ENCODE measurements at places on chromosomes 3 and 15.

GRCh38 chr15:67030036-67030762 is 35.2 kb upstream of the SMAD3 start:
- DNase-seq, result no peak

DNA sequence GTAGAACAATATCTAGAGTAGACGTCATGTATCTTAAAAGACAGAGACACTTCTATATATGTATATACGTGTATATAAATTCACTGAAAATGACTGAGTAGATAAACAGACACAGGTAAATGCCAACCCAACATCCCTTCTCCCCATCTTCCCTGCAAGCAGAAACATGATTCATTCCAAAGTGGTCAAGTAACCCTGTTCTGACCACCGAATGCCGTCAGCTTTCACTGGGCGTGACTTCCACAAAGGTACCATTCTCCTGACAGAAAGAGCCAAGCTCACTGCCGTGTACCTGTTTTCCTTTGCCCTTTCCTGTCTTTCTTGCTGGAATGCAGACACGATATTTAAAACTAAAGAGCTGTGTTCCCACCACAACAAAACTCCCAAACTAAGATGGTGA is 76.7 kb downstream of the TAFA4 start:
- DNase-seq, result no peak

DNA sequence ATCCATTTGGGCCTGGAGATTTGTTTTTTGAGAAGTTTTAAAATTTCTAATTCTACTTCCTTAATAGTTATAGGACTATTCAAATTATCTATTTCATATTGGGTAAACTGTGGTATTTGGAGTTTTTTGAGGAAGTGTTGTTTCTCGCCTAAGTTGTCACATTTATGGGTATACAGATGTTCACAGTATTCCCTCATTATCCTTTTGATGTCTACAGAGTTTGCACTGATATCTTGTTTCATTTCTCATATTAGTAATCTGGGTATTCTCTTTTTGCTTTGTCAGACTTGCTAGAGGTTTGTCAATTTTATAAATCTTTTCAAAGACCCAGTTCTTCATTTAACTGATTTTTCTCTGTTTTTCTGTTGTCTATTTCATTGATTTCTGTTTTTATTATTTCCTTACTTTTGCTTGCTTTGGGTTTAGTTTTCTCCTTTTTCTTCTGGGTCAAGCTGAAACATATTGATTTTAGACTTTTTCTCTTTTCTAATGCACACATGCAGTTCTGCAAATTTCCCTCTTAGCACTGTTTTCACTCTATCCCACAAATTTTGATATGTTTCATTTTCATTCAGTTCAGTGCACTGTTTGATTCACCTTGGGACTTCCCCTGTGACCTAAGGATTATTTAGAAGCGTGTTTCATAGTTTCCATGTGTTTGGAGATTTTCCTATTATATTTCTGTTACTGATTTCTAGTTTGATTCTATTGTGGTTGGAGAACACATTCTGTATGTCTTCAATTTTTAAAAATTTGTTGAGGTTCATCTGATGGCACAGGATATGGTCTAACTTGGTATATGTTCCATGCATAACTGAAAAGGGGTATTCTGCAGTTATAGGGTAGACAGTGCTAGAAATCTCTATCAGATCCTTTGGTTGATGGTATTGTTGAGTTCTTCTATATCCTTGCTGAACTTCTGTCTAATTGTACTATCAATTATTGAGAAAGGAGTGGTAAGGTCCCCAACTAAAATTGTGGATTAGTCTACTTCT is 79.6 kb downstream of the SUMF1 start:
- DNase-seq, result no peak

- no peak for DNase-seq
Measured at GRCh38 chr3:48830715-48831114, 17.0 kb downstream of the PRKAR2A start.

GRCh38 chr3:13414040-13414729 is 5.9 kb downstream of the NUP210 start:
- no peak for DNase-seq

DNA sequence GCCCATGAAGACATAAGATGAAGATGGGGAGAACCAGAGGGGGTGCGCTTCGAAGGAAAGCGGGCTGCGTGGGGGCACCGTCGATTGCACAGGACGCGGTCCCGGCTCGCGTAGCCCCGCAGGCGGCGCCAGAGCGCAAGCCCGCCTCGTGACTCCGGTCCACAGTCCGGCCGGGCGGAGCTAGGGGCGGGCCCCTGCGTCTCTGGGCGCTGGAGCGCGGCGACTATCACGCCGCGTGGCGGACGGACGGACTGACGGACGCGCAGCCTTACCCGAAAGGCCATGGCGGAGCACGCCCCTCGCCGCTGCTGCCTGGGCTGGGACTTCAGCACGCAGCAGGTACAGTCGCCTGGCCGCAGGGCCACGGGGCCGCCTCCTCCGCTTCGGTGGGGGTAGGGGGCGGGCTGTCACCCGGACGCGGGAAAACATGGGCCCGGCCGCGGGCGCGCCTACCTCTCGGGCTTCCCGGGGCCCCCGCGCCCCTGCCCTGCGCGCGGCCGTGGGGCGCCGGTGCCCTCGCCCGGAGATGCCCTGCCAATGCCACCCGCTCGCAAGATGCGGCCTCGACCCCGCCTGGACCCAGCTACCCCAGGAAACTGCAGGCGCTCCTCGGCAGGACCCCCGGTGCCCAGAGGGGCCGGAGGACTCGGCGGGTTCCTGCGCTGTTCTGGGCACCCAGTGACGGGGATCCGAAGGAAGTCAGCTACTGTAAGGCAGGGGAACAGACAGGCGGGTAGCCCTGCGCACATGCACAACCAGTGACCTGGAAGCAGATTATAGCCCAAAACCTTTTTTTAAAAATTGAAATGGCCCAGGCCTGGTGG is at the start of gene XYLB:
XYLB (plus strand) TSS at position 199 of the 824 bp plus-strand sequence; CDS start at position 283, 84 bp downstream.
- peak; percentile 53 for DNase-seq

DNA sequence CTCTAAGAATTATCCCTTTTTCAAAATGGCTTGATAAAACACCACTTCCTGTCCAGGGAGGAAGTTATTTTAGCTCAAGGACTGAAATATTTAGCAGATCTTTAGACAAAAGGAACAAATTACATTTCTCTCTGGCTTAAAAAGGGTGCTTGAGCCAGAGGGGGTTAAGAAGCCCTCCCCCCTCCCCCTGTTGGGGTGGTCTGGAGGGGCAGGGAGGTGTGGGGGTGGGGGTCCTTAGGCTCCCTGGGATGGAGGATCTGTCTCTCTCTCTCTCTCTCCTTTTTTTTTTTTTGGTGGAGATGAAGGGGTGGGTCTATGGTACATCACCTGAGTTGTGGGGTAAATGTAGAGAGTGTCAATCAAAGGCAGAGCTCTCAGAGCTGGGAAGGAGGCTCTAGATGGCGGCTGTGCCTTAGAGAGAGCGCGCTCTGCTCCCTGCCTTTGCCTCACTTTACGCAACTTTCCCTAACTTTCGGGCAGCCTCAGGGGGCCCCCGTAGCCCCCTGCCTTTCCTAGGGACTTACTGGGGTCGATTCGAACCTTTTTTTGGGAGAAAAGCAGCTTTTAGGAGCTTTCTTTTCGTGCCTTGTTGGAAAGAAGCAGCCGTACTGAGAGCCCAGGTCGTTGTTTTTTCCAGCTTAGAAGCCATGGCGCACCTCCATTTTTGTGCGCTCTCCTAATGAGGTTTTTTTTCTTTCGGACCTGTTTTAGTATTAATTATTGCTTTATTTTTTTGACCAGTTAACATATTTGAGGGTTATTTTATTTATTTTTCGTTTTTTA is at the start of gene CHD2:
CHD2 (plus strand) TSS at position 377 of the 783 bp plus-strand sequence. CDS start 914 bp downstream, outside the sequence.
- DNase-seq, result peak; percentile 74

DNA sequence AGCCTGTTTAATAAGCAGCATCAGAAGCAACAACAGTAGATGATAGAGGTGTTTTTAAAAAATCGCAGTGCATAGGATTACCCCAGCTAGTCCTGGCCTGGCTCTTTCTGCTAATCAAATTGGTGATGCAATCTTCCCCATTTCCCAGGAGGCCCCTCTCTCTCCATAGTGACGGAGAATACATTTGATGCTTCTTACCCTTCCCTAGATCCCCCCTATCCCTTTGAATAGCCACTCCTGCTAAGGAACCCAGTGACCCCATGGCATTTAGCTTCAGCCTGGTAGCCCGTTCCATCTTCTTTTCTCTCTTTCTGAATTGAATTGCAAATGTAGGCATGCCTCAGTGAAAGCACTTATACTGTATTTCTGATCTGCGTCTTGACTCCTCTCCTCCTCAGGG is 223.6 kb upstream of the GAP43 start:
- no peak for DNase-seq

DNA sequence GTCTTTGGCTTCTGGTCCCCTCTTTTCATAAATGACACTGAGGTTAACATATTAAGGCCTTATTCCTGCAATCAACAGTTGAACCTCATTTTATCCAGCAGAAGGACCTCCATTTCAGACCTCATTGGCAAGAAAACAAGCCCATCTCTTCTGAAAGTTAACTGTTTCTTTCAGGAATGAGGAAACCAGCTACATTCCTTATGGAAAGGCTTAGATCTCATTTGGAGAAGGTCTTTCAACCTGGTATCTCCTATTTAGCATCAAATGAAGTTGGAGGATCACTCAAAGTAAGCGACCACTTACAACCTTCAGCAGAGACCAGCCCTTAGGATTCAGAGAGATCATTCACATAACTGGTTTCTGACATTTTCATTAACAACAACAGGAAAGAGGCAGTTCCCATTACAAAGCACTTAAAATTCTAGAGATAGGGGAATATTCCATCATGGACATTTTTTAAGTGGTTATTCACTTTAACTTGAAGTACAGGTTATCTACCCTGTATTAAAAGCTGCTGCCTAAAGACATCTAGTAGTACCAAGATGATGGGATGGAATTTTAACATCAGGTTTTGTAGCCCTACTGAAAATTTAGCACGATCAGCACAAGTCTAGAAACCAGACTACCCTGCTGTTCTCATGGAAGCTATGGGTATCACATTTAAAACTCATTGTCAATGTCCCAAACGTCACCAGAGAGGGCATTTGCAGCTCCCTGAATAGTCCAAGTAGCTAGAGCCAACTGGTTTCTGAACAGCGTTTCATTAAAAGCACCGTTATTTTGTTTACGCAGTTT is 30.4 kb downstream of the TFRC start:
- no peak for DNase-seq

GRCh38 chr3:186589856-186590579 is 19.5 kb downstream of the DNAJB11 start:
- DNase-seq, result no peak

- DNase-seq, result no peak
Measured at GRCh38 chr15:82855286-82856100, 46.1 kb downstream of the WHAMM start.

DNA sequence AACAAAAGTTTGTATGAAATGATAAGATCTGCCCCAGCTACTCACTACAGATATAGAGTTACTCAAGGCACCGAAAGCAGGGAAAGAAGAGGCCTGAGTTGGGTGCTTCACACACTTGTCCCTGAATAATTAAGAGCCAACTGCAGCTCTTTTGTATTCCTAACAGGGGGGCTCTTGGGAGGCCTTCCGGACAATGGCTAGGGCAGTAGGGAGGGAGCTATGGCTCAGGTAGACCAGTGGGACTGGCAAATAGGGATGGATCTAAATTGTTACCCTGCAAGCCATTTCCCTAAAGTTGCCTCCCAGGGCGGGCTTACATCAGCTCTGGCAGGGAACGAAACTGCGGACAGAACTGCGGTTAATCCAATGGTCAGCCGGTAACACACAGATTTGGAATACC is 6.2 kb downstream of the SEMA5B start:
- no peak for DNase-seq

DNA sequence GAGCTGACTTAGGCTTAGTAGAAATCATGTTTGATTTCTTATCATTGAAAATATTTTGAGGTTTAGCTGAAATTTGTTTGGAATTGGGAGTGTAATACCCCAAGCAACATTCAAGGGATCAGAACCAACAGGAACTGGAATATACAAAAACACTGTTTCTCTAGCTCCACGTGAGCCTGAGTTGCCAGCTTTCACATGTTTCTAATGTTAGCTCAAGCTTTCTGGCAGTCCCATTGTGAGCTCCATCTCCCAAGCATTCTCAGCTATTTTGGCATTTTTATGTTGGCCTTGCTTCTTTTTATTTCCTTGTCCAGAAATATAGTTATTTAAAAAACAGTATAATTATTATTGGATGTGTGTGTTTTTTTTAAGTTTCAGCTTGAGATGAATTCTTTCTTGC is 427.1 kb upstream of the DPH6 start:
- no peak for DNase-seq

- DNase-seq, result no peak
Measured at GRCh38 chr3:58403513-58404109, 30.0 kb downstream of the PDHB start.

- DNase-seq, result no peak
Measured at GRCh38 chr3:182565916-182566796, 227.1 kb upstream of the ATP11B start.

DNA sequence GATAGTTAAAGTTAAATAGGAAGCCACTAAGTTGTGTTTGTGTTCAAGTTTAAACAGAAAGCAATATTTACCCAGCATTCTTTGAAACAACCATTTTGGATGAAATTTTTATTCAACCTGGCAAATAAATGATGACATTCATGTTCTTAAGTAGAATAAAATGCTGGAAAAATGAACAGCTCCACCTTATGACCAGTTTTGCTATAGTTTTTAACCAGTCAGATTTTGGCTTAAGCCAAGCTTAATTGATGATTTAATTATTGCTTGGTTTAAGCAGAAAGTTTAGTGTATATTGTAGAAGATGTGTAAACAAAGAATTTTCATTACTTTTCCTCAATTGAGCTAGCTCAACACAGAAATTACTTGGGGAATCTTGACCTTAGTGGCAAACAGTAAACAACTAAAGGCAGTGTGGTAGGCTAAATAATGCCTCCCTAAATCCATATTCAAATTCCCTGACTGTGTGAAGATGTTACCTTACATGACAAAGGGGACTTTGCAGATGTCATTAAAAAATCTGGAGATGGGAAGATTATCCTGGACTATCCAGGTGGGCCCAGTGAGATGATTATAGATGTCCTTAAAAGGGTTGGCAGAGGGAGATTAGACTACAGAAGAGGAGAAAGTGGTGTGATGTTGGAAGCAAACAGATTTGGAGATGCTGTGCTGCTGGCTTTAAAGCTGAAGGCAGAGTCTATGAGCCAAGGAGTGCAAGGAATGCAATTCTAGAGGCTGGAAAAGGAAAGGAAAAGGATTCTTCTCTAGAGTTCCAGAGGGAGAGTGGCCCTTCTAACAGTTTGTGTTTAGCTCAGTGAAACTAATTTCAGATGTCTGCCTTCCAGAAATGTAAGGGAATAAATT is 448.6 kb upstream of the GOLIM4 start:
- no peak for DNase-seq

DNA sequence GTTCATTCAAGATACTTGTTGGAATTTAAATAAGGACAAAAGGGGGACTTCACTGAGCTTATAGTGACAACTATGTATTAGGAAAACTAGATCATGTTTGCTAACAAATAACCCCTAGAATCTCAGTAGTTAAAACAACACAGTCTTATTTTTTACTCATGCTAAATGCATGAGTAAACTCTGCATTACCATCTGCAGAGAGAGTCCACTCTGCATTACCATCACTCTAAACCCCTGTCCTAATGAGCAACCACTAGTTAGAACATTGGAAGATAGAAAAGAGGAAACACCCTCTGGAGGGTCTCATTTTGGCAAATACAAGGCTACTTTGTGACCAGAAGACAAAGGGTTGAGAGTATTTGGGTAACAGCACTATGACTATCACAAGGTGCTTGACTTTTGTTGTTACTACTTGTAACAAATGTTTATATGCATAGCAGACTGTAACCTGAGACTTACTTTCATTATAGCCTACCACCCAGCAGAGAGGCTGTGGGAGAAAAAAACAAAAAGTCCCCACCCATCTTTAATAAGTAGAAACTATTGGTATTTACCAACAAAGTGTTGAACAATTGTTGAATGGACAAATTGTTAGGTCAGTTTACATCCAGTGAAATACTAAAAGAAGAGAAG is 99.1 kb downstream of the OXSM start:
- DNase-seq, result no peak

Data from NCI-H1930 (cell line).